ENCODE measurements at places on chromosomes 3 and 15. TPM values are rescaled to one million over a fixed set of nuclear protein-coding genes. Genes with fewer than 3 reads are reported as not detected.

CA12 gene
- total RNA-seq = 20.3 TPM

ZNF385D gene
- 1.5 TPM for total RNA-seq

CSTA gene
- 145 TPM for total RNA-seq

ANKRD34C gene
- total RNA-seq = not detected

DNA sequence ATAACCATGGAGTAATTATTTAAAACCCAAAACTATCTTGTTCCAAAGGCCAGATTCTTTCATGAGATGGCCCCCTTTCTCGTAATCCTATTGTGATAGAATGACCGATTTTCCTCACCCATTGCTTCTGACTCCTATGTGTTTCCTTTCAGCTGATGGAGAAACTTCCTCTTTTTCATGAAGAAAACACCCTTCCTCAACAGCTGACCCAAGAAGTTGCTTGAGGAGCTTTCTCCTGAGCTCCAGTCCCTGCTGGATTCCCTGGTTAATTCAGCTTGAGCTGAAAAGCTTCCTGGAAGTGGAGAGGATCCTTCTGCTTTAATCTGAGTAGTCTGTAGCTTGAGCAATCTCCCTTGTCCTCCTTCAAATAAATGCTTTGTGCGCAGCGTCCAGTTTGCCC, 75.0 kb downstream of the BFSP2 start:
- no peak for DNase-seq

DNA sequence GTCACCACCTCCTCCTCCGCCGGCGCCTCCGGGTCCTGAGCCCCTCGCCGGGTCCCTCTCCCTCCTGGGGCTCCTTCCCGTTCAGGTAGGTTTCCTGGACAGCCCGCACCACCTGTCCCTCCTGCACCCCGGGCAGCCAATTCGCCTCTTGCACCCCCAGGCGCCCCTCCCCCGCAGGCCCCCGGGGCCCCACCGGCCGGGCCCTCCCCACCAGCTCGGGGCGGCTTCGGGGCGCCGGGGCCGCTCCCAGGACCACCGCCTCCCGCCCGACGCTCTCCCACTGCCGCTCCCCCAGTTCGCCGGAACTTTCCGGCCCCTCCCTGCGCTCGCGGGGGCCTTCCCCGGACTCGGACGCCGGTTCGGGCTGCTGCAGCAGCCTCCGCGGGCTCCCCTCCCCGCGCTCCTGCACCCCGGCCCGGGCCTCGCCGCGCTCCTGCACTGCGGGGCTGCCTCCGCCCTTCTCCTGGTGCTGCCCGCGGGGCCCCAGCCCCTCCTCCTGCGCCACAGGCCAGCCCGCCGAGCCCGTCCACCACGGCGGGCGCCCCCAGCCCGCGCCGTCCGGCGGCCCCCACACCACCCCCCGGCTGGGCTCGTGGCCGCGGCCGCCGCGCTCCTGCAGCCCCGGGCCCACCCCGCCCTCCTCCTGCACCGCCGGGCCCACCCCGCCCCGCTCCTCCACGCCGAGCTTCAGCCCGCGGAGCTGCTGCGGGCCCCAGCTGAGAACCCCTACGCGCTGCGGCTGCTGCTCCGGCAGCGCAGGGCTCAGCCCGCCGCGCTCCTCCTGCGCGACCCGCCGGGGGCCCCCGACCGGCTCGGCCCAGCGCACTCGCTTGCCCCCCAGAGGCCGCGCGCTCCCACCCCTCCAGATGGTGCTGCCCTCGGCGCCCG, 587 bp upstream of the TNK2 start:
- no peak for DNase-seq

ARL14 gene
- 0.72 TPM for total RNA-seq

GRCh38 chr15:43930556-43930955, 103.8 kb downstream of the WDR76 start:
- DNase-seq = no peak

GMPPB gene
- total RNA-seq = 84.3 TPM

DNA sequence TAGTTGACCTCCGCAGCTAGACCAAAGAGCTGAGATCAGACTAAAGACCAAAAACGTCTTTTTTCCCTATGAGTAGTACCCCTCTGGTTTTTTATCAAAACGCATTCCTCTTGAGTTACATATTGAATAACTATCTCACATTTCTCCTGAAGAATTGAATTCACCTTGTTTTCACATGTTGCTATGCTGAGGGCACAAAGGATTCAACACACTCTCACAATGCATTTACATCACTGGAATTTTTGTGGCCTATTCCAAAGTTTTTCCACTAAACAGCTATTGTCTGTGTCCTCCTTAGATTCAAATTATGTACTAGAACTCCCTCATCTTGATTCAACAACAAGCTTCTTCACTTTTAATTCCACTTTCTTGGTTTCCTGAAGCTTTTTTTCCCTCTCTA, 112.5 kb downstream of the RSL24D1 start:
- DNase-seq = no peak

DNA sequence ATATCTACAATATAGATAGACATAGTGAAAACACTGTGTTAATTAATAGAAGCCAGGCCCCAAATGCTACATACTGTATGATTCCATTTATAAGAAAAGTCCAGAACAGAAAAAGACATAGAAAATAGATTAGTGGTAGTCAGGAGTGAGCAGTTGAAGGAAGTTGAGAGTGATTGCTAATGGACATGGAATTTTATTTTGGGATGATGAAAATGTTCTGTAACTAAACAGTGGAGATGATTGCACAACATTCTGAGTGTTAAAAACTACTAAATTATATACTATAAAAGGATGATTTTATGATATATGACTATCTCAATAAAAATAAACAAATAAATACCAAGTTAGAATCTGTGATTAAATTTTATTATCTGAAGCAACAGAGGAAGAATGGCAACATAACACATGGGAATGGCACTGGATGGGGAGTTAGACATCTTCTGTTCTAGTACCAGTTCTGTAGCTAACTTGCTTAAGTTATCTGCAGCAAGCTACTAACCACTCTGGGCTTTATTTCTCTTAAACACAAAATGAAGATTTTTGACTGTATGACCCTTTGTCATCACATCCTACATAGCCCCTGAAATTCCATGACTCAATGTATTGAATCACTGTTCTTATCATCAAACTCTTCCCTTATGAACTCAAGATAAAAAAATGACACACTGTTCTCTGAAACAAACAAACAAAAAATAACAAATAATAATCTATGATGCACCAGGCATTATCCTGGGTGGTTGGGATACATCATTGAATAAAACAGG, 612.7 kb downstream of the TBL1XR1 start:
- peak; percentile 42 for DNase-seq

GRCh38 chr3:171875923-171876412, 32.8 kb downstream of the TMEM212 start:
- DNase-seq = peak; percentile 49

- no peak for DNase-seq
Measured at GRCh38 chr3:31345581-31345980, 187.1 kb upstream of the STT3B start.

TMEM212 gene
- not detected for total RNA-seq

Data from MCF 10A (cell line).